ENCODE measurements at places on chromosomes 5 and 9.

- no peak for DNase-seq
These were observed 14.3 kb upstream of the KLF9 start for GRCh38 chr9:70428781-70429180.

- DNase-seq = no peak
These were observed 106.5 kb downstream of the BNC2 start for GRCh38 chr9:16763946-16764345.

DNA sequence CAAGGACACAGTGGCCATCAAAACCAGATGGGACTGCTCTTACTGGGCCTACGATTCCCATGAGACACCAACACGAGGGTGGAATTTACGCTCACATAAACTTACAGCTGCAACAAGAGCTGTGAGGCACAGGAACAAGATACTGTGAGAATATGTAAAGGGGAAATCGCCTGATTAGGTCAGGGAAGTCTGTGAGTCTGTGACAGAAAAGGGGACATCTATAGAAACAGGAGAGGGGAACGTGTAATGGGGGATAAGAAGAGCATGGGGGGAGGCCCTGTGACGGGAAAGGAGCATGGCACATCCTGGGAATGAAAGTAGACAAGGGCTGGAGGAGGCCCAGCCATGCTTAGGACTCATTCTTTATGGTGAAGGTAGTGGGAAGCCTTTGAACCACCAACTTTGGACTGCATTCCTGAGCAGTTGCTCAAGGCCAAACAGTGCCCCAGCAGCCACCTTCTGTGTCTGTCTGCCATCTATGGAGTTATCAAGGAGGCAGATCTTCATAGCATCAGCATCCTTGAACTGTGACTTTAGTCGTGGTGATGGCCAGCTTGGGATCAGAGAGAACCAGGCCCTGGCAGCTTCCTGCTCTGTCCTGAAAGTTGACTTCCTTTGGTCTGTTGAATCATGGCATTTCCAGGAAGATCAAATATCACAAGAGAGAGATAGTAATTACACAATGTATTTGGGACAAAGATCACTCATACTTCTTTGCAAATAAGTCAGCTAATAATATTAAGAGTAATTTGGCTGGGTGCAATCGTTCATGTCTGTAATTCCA is 87.9 kb upstream of the FAM169A start:
- DNase-seq = no peak

- DNase-seq = no peak
These were observed 145.2 kb downstream of the MAST4 start for GRCh38 chr5:66741394-66741793.

DNA sequence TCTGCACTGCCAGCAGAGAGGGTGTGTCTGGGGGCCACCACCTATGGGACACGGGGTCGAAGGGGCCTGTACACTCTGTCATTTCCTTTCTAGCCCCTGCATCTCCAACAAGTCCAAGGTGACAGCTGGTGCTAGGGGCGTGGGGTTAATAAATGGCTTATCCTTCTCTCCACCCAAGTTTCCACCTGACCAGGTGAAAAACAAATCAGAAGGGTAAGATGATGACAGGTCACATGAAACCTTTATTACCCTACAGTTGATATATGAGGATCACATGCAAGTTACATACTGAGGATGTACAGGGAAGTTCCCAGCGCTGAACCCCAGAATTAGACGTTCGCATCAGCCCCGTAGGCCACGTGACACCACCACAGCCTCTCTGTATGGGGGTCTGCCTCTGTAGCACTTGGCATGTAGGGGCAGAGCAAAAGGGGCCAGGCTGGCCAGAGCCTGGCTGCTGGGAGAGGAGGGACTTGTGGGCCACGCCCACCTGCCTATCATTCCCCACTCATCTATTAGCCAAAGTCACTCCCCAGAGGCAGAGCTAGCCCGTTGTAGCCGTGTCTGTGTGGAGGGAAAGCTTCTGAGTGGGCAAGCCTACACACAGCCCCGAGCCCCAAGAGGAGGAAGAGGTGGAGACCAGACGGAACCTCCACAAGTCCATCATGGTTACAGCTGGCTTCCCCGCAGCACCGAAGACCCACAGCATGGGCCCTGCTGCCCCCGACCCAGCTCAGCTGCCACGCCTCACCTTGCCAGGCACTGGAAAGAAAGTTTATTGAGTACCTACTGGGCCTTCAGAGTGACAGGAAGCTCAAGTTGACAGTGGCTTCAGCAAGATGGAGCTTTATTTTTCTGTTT is 2.2 kb downstream of the TMEM141 start:
- DNase-seq = no peak

- DNase-seq = no peak
These were observed 400.5 kb downstream of the ARRDC3 start for GRCh38 chr5:90982576-90982975.

DNA sequence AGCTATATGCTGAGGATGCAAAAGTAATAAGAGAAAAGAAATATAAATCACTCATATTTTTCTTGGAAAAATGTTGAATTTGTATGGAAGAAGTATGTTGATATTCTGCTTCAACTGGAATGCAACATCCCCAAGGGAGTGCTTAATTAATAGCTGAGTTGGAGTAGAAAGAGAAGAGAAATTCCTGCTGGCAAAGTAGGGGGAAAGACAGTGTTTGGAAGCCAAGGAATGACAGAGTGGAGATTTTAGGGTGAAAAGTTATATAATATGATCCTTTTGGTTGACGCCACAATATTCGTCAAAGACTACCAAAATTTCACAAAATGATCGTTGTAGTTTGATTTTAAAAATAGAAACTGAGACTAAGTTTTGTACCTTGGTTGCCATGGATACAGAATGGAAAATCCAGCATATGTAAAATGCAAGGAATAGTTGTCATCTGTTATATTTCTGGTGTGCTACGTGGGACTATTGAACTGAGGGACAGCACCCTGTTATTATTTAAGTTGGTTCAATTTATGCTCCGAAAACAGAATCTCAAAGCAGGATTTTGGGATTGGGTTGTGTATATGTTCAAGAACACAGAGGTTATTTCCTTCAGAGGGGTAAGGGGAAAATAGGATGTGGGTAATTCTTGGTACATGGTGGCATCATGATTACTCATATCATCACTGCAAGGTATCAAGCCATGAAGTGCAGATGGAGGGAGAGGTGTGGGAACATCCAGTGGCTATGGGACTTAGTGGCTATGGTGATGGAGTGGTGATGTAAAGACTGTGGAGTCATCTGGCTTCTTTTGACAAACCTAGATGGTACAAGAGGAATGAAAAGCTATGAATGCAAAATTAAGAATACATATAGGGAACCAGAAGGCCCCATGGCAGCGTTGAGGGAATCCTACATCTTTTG is 61.0 kb downstream of the SUB1 start:
- DNase-seq = no peak

- DNase-seq = no peak
These were observed 3.8 kb upstream of the ZNF782 start for GRCh38 chr9:96858018-96858573.

GRCh38 chr9:127809540-127810377 is 7.1 kb downstream of the FPGS start:
- no peak for DNase-seq

DNA sequence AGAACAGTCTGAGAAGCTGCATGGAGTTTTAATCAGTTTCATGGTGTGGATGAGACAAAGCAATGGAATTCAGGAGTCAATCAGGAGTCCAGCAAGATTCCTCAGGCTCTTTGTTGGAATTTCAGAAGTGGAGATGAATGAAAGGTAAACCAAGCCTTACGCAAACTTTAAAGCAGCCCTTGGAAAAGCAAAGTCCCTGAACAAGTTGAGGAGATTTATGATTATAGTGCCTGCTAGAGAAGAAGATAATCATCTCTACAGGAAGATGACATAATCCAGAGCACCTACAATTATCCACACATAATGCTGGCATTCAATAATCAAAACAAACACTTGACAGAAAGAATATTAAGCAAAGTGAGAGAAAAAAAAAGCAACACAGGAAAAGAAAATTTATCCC is 1380.1 kb upstream of the NUDT12 start:
- DNase-seq = no peak

DNA sequence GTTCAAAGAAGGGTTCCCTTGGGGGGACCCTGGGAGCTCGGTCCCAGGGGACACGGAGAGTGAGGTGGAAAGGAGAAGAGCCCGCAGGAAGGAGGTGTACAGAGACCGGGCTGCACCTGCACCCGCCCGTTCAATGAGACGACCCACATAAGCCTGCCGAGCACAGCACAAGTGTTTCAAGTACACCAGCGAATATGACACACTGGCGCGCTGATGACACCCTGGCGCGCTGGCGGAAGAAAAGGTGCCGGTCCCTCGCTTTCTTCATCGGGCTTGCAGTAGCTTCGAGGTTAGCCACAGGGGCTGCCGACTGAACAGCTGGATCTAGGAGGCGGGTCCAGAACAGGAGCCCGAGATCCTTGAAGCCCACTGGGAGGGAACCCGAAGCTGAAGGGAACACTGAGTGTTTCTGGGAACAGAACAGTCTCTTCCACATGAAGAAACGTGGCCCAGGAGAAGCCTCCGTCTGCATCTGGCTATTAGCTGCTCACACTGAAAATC is 1.4 kb downstream of the TBC1D9B start:
- DNase-seq = no peak

DNA sequence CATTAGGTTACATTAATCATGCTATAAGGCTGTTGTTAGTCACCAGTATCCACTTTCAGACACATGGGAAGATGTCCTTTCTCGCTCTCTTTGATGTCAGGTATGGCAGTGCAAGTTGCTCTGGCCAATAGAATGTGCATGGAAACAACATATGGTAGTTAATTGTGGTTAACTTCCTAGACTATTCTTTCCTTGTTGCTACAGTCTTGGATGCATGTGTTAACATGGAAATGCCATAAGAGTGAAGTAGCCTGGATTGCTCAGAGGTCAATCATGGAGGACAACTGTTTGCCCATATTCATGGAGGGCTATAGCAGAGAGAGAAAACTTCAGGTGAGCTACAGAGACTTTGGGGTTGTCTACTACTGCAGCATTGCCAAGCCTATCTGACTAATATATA is 245.8 kb upstream of the GAS1 start:
- DNase-seq = no peak

DNA sequence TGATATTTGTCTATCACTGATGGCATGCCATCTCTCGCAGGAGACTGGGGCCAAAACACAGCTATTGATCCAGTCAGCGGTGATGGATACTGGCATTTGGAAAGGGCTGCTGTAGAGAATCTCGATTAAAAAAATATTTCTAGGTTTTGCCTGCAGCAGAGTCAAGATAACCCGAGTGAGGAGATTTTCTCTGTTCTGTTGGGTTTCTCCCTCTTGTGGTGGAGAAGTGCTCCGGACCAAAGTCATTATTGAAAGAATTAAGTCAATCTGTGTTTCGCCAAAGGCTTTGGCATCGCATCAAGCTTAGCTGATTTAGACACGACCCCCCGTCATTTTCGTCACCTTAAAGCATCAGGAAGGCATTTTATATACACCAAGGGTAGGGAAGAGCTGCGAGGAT is 97.1 kb upstream of the IRX2 start:
- no peak for DNase-seq

DNA sequence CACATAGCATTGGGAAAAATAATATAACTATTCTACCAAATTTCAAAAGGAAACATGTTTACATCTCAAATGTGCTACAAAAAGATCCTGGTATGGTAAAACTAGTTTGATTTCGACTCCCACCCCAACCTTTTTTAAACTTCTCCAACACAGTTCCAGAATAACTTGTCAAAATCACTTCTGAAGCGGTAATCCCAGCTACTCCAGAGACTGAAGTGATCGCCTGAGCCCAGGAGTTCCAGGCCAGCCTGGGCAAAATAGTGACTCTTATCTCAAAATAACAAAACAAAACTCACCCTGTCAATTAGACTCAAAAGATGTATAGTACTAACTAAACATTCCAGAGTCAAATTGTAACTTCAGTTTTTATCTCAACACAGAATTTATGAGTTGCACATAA is 71.3 kb upstream of the RNF38 start:
- no peak for DNase-seq

GRCh38 chr5:73587923-73588322 is 22.4 kb downstream of the UTP15 start:
- no peak for DNase-seq

- peak; percentile 69 for DNase-seq
These were observed 28.7 kb downstream of the NEK6 start for GRCh38 chr9:124286292-124286931.

- no peak for DNase-seq
These were observed 234.8 kb upstream of the TMEM161B start for GRCh38 chr5:88503406-88503805.

GRCh38 chr9:21576331-21577189 is 94.4 kb upstream of the IFNE start:
- DNase-seq = peak; percentile 23

GRCh38 chr5:123874600-123875201 is 362.7 kb downstream of the CSNK1G3 start:
- DNase-seq = no peak

DNA sequence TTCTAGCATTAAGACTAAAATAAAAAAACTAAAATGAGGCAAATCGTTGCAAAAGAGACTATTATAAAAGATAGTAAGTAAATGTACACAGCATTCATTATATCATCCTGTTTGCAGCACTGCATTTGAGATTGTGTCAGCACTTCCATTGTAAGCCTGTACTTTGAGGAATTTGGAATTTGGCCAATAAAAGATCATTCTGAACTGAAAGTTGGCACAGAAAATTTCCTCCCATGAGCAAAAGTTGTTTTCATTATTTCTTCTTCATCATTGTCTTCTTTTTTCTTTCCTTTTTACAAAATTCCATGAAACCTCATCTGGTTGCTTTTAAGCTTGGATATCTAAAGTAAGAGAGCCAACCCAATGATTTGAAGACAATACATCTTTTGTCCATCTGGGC is 199.3 kb upstream of the ADAMTSL1 start:
- no peak for DNase-seq

- no peak for DNase-seq
These were observed 1.4 kb upstream of the NKD2 start for GRCh38 chr5:1007221-1007680.

- no peak for DNase-seq
These were observed 1025.0 kb upstream of the CDH10 start for GRCh38 chr5:25669645-25670401.

DNA sequence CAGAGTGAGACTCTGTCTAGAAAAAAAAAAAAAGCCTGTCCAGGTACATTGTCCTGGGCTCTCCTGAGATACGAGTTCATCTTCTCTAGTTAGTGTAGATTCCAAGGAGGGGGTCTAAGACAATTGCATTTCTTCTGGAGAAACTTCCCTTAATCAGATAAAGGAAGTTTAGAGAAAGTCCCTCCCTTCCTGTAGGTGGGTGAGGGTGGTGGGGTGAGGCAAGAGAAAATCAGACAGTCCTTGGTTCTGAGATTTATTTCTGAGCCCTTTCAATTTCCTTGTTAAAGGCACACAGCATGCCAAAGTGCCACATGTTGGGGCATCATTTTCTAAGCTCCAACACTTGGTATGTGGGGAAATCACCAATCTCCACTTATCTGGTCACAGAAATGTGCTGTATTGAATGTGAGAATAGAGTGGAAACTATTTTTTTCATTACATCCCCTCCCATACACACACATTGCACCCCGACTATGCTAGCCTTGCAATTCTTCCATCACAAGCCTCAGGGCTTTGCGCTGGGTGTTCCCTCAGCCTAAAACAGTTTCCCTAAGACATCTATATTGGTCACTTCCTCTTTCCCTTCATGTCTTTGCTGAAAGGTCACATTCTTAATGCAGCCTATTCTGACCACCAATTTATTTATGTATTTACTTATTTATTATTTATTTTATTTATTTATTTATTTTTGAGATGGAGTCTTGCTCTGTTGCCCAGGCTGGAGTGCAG is 5.1 kb upstream of the TUT7 start:
- DNase-seq = no peak

GRCh38 chr5:76204713-76205112 is 121.5 kb downstream of the SV2C start:
- no peak for DNase-seq

- no peak for DNase-seq
These were observed 44.4 kb downstream of the PRKACG start for GRCh38 chr9:68969538-68969937.

Data from CD4-positive, alpha-beta T cell treated with Interleukin-2 at 100 ng/mL for 4 hours (primary cell).